CD4-positive, alpha-beta T cell treated with Interleukin-10 for 1 hour (primary cell): ENCODE measurements at places on chromosomes 16 and 17.

DNA sequence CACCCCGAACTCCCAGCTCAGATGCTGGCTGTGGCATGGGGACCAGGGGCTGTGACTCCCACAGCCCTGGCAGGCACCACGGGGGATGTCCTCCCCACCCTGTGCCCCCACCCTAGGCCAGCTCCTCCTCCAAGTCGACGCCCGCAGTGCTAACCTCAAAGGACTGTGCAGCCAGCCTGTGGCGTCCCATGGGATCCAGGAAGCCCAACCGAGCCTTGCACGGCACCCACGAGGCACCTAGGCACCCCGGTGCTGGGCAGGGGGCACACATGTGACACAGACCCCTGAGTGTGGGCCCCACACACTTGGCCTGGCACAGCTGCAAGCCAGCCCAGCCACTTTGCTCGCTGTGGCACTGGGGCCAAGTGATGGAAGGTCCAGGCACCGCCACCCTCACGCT lies 3.9 kb downstream of the GCGR start:
- no peak for DNase-seq

GRCh38 chr17:81436294-81436849 lies 41.1 kb downstream of the BAHCC1 start:
- no peak for DNase-seq

- no peak for DNase-seq
Observed at GRCh38 chr17:74427048-74427762, 4.7 kb upstream of the GPRC5C start.

DNA sequence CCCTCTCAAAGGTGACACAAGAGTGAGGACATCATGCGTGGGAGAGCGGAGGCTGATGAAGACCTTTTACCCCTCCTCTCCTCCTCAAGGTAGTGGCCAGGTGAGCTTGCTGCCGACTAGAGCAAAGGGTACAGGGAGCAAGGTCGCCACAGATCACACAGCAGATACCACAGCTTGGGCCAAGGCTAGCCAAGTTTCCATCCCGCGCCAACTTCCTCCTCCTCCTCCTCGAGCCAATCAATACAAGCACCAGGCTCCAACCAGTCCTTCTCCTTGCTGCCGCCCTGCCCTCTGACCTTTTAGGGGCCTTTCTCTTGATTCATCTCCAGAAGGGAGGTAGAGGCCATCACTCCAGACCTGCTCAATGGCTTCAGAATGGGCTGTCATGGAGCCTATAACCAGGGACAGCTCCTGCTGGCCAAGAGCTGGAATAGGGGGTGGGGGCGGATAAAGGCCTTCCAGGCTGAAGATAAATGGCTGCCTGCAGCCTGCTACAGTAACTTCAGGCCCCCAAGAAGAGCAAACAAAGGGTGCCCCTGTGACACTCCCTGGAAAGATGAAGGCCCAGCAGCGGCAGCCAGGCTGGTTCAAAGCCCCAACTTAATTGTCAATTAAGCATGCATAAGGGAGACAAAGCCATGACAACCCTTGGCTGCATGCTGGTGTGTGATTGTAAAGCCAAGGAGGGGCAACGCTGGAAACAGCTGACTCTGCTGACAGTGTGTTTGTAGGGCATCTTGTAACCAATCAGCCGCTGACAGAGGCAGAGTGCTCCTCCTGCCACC lies 17.8 kb downstream of the HNF1B start:
- no peak for DNase-seq

DNA sequence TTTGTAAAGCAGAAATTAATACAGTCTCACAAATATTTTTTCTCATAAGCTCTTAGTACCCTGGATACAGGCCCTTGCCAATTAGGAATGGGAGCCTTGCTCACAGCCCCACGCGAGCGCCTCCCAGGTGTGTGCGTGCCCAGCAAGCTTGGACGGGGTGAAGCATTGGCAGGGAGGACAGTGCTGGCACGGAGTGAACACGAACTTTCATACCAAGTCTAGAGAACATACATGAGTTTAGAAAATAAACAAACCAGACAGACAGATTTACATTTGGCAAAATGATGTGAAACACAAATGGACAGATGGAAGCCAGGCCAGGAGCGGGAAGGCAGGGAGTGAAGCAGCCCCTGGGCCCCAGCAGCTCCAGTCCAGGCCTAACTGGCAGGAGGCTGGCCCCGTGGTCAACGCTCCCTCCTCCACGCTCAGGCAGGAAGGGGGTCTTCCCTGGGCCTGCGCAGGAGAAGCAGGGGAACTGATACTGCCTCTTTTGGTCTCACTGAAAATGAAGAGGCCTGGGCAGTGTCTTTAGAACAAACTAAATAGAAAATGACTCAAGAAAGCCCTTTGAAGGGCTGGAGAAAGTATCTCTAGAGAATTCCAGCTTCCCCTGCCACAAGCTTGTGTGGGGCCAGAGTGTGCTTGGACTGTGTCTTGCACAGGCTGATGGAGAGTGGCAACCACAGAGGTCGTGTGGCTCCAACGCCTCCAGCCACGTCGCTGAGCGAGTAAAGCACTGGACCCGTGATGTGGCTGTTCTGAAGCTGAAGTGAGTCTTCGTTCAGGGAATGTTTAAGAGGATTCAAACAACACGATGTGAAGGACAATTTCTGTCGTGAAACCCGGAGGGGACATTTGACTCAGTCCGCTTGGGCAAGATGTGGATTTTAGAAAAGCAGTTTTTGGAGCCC lies 9.9 kb upstream of the FOXJ1 start:
- no peak for DNase-seq

- peak; percentile 92 for DNase-seq
Observed at GRCh38 chr16:84593825-84594724, 23.8 kb downstream of the COTL1 start.

- DNase-seq, result no peak
Observed at GRCh38 chr17:27558842-27559505, 72.0 kb upstream of the LGALS9 start.

DNA sequence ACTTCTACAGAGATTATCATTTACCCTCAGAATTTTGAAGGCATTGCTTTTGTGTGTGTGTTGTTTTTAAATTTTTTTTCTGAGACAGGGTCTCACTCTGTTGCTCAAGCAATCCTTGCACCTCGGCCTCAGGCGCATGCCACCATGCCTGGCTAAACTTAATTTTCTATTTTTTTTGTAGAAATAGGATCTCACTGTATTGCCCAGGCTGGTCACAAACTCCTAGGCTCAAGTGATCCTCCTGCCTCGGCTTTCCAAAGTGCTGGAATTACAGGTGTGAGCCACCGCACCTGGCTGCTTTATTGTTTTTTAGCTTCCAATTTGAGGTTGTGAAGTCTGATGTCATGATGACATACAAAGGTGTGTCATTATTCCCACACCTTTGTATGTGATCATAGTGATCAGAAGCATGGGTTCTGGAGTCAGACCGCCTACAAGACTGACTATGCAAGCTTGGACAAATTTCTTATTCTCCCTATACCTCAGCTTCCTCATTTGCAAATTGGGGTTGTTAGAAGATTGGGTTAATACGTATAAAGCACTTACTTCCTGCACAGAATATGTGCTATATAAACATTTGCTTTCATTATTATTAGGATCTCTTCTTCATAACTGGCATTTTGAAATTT lies 5.8 kb downstream of the SEPHS2 start:
- DNase-seq, result no peak

- no peak for DNase-seq
Observed at GRCh38 chr16:66519482-66520373, 30.2 kb downstream of the TK2 start.

DNA sequence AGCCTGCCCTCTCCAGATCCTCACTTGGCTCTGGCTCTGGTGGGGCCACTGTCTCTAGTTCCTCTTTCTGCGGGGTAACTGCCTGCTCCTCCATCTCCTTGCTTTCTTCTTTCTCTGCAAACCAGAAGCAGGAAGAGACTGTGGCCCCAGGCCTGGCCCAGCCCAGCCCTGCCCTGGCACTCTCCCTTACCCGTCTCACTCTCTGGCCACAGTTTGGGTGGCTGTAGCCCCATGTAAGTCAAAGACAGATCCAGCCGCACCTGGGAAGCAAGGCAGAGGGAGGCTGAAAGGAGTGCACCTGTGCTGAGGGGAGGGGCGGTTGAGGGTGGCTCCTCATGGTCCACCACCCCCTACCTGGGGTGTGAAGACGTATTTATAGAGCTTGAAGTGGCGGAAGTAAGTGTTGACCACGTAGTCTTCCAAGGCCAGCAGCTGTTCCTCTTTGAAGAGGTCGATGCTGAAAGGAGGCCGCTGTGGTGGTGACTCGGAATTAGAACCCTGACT lies 2.8 kb downstream of the CFAP119 start:
- no peak for DNase-seq
